GM12892 (cell line): ENCODE measurements at places on chromosomes 5 and 9.

- DNase-seq = no peak
Observed at GRCh38 chr5:58523956-58524355, 32.7 kb downstream of the GAPT start.

- no peak for DNase-seq
Observed at GRCh38 chr5:76788362-76788761, 30.5 kb upstream of the F2RL1 start.

- no peak for DNase-seq
Observed at GRCh38 chr9:89606624-89607311, 2.0 kb downstream of the GADD45G start.

DNA sequence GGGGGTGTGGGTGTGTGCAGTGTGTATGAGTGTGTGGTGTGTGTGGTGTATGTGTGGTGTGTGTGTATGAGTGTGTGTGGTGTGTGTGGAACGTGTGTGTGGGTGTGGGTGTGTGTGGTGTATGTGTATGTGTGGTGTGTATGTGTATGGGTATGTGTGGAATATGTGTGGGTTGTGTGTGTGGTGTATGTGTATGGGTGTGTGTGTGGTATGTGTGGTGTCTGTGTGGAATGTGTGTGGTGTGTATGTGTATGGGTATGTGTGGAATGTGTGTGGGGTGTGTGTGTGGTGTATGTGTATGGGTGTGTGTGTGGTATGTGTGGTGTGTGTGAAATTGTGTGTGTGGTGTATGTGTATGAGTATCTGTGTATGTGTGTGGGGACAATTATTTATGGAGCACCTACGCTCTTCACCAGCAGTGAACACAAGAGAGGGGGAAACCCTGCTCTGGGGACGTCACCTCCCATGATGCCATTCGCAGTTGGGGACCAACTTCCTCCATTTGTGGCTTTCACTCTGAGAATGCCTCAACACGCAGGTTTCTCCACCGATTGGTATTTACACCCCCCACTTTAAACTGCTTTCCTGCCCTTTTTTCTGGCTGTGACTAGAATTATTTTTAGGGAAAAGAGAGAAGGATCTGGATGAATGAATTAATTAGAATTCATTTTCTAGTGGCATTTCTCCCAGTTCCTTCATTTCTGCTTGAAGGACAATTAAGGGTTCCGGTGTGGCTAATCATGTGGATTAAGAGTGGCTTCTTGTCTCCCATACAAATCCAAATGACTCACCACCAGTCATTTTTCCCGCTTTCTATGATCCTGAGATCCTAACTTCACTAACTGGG, 238.1 kb downstream of the ROR2 start:
- peak; percentile 70 for DNase-seq

DNA sequence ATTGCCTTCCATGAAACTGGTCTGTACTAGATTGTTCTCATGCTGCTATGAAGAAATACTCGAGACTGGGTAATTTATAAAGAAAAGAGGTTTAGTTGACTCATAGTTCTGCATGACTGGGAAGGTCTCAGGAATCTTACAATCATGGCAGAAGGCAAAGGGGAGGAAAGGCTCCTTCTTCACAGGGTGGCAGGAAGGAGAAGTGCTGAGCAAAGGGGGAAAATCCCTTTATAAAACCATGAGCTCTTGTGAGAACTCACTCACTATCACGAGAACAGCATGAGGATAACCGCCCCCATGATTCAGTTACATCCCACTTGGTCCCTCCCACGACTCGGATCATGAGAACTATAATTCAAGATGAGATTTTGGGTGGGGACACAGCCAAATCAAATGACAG, 163.2 kb downstream of the RFK start:
- DNase-seq = no peak

GRCh38 chr5:171270136-171270535, 38.9 kb upstream of the TLX3 start:
- DNase-seq = no peak

DNA sequence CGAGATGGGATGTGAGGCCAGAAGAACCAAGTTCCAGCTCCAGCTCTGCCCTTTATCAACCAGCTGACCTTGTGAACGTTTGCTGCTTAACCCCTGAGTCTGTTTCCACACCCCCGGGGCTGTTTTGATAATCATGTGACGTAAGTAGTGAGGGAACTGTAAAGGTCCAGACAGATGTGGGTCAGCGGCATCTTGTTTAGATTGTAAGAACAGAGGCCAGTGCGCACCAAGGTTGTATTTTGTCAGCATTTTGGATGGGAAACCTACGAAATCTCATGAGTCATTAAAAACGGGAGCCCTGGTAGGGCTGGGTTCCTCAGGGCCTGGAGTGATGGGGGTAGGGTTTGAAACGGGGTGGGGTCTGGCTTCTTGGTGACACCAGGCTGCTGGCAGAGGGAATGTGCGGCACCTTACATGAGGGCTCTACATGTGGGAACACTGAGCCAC, 13.8 kb upstream of the COL15A1 start:
- DNase-seq = no peak

DNA sequence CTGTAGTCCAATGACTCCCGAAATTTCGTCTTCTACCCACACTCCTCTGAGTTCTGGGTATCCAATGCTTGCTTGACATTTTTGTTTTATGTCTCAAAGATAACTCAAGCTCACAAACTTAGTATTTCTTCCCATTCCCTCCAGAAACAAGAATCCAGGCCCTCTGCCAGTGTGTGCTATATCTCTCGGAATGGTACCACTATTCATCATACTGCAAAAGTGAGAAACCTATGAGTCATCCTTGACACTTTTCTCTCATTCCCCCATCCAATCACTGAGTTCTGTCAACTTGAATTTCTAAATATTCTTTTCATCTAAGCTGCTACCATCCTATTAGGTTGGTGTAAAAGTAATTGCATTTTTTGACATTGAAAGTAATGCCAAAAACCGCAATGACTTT, 9.8 kb downstream of the SLC12A2 start:
- DNase-seq = no peak

- no peak for DNase-seq
Observed at GRCh38 chr5:156920042-156920860, 42.8 kb downstream of the TIMD4 start.

DNA sequence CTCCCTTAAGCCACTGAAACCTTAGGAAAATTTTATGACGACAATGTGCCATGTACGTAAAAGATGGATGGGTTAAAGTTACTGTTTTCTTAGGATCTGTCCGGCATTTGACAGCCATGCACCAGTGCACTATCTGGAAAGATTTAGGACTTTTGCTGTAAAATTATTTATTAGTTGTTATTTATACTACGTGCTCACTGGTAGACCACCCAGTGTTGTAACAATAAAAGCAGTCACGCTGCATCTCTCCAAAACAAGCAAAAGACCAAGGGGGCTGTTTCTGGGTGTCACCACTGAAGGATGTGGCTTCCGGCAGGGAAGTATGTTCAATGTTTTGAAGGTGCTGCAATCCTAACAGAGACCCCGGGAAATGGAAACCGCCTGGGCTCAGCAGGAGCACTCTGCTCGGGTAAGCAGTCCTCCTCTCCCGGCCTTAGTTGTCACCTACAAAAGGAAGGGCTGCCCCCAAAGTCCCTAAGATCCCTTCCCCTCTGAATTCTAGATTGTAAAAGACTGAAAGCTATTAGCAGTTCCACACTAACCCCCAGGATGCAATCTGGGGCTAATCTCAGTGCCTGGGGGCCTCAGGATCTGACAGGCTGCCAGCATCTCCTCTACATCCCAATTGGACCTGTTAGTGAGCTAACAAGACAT, 38.6 kb downstream of the SAXO1 start:
- no peak for DNase-seq

- no peak for DNase-seq
Observed at GRCh38 chr9:95373069-95373681, 55.7 kb upstream of the FANCC start.

DNA sequence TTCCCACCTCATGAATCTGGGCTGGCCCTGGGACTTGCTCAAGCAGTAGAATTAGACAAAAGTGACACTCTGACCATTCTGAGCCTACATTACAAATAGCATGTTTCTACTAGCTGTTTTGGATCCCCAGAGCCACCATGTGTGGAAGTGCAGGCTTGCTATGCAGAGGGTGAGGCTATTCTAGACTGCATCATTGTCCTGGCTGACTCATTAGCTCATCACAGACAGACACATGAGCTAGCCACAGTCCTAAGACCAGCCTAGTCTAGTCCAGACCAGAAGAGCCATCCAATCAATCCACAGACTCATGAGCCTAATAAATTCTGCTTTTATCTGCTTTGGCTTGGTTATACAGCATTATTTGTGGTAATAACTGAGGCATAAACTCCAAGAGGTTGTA, 351.9 kb downstream of the PRELID2 start:
- DNase-seq = no peak

DNA sequence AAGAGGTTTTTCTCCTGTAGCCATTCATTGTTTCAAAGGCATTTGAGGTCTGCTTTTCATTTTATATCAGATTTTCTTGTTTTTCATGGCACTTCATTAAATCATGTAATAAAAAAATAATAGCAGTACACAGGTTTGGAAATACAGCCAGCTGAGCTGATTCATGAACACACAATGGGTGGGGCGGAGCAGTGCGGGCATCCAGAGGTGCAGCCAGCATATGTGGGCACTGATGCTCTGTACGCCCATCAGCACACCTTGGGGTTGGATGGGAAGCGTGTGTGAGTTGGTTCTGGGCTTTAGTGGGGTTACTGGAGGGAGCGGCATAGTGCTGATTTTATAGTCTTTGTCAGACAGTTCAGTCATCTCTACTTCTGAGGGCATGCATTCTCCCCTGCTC, 54.2 kb upstream of the IRX4 start:
- DNase-seq = no peak

DNA sequence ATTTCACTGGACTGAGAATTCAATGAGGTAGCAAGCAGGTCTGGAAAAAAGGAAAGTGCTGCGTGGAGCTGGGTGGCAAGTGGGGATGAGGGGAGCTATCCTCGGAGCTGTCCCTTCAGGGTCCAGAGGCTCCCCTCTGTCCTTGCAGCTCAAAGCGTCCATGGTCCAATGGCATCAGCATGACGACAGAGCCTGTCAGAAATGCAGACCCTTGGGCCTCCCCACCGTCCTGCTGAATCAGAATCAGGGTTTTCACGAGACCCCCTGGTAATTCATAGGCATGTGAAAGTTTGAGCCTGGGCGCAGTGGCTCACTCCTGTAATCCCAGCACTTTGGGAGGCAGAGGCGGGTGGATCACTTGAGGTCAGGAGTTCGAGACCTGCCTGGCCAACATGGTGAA, 5.5 kb downstream of the HIGD2A start:
- DNase-seq = no peak

- no peak for DNase-seq
Observed at GRCh38 chr9:133848471-133849109, 110.4 kb upstream of the SARDH start.

DNA sequence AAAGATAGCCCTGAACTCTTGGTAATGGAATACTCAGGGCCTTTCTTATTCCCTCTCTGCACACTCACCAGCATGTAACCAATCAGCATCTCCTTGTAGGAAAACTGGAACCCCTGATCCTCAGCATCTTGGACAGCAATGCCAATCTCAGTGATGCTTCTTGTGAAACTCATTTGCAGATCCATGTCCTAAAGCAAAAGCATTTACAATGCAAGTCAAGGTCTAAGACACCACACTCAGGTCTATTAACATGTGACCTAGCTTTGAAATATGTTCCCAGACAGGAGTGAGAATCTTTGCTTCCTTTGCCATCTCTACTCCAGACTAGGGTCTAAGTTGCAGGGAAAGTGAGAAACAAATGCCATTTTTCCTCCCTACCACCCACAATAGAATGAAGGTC, 38.2 kb downstream of the MROH2B start:
- no peak for DNase-seq

DNA sequence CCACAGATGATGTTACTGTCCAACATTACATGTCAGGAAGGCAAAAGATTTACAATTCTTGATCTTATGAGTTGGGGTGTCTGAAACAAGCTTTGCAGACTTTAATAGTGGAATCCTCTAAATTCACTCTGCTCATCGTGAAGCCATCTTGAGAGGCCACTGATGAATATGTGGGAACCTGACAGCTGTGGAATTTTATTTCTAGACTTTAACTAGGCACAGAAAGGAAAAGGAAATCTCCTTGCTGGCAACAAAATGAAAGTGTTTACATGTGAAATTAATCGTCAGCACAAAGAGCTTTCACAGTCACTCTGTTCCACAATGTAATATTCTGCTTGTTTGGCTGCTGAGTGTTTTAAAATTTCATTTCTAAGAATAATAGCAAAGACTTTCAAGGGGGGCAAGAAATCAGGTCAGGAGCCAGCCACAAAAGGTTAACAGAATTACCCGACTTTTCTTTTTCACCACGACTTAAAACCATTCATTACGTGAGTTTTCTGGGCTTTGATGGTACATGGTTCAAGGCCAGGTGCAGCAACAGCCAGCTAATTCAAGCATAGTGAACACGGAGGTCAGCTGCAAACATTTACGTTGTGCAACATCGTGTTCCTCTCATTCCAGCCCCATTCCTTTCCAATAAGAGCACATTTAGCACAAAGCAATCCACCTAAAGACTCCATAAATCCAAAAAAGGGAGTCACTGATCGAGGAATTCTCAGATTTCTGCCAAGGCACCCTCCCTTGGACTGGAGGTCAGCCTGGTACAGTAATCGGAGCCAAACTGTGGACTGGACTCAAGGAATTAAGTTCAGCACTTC, 14.6 kb downstream of the NREP start:
- DNase-seq = no peak

- peak; percentile 87 for DNase-seq
Observed at GRCh38 chr9:111661150-111661801, at the start of gene GNG10. Gene GNG10 (plus strand): TSS chr9:111661605. CDS start chr9:111661635, 30 bp downstream.

- DNase-seq = no peak
Observed at GRCh38 chr5:124285071-124285470, 461.4 kb downstream of the ZNF608 start.

GRCh38 chr9:91856419-91856818, 93.6 kb downstream of the ROR2 start:
- DNase-seq = no peak

DNA sequence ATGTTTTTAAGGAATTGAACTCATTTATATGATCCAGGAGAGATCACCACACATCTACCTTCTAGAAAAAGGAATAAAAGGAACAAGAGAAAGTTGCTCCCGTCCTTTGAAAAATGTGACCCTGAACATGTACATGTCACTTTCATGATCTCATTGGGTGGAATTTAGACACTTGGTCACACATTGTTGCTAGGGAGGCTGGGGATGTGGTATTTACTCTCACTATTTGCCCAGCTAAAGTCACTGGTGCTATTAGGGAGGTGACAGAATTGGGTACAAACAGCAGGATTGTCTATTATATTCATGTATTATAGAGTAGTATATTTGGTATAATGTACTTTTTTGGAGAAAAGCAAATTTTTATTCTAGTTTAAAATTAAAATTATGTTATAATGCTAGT, 2.1 kb upstream of the CDH10 start:
- DNase-seq = no peak

GRCh38 chr5:155434267-155434666, 420.7 kb downstream of the KIF4B start:
- no peak for DNase-seq

- no peak for DNase-seq
Observed at GRCh38 chr5:3736466-3736865, 140.8 kb downstream of the IRX1 start.

GRCh38 chr5:916441-917293, 24.0 kb downstream of the TRIP13 start:
- DNase-seq = no peak
